ENCODE measurements at places on chromosomes 3 and 15. TPM values are rescaled to one million over a fixed set of nuclear protein-coding genes. Genes with fewer than 3 reads are reported as not detected.

The PIERCE2 gene
- 0.85 TPM for total RNA-seq

- DNase-seq: no peak
Measured at GRCh38 chr3:86929046-86929445, 61.9 kb downstream of the VGLL3 start.

GRCh38 chr3:108106449-108106848 is 15.6 kb upstream of the CD47 start:
- DNase-seq: no peak

- no peak for DNase-seq
Measured at GRCh38 chr3:98903705-98904481, 2.4 kb upstream of the DCBLD2 start.

The UNC13C gene
- not detected for total RNA-seq

DNA sequence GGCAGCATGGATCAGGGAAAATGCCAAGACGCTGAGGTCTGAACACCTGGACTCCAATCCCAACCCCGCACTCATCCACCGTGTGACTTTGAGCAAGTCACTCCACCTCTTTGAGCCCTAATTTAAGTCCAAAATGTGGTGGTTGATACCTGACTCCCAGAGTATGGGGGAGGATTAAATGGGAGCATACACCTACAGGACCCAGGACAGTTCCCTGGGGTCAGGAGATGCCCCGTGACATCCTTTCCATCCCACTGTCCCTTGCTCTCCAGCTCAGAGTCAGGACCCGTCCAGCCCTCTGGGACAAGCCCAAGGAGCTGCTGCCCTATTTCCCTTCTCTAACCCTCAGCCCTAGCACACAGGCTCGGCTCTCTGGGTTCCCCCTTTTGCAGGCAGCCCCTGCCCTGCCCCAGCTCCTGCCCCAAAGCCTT is 276.4 kb downstream of the XXYLT1 start:
- DNase-seq: no peak

DNA sequence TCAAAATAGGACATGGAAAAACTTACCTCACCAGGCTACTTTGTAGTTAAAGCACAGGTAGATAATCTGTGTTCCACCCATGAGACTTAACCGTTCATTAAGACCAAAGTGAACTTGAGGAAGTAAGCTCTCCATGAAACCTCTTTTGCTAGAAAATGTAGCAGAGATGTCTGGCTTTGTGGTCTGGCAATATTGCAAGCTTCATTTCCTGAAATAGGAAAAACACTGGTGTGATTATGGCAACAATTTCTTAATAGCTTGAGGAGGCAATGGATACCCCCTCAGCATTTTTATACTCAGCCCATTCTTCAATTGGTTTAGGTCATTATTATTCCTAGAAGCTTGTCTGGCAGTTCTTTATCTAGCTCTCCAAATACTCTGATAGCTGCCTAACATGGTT is 957.3 kb downstream of the IGSF11 start:
- no peak for DNase-seq

DNA sequence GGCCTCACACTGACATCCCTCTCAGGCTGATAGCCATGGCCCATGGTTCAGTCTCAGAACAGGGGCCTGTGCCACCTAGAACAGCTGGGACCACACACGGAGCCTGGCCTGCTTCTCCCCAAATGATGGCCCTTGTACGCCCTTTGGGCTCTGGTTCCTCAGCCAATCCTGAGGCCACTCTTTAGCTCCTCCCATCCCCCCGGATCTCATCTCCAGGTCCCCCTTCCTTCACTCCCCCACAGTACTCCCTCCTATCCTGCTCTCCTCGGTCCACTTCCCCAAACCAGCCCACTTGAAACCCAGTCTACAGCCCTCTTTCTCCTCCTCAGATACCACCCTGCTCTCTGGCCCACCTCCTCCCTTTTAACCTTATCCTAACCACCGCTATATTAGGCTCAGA is 17.8 kb upstream of the ZFYVE19 start:
- no peak for DNase-seq

The GUCA1C gene
- not detected for total RNA-seq

The IMPG2 gene
- total RNA-seq: 0.85 TPM

GRCh38 chr3:168591587-168591986 is 495.9 kb upstream of the GOLIM4 start:
- DNase-seq: no peak

The ADAMTS17 gene
- total RNA-seq: 0.33 TPM

The SST gene
- total RNA-seq: not detected

The TJP1 gene
- 122 TPM for total RNA-seq

DNA sequence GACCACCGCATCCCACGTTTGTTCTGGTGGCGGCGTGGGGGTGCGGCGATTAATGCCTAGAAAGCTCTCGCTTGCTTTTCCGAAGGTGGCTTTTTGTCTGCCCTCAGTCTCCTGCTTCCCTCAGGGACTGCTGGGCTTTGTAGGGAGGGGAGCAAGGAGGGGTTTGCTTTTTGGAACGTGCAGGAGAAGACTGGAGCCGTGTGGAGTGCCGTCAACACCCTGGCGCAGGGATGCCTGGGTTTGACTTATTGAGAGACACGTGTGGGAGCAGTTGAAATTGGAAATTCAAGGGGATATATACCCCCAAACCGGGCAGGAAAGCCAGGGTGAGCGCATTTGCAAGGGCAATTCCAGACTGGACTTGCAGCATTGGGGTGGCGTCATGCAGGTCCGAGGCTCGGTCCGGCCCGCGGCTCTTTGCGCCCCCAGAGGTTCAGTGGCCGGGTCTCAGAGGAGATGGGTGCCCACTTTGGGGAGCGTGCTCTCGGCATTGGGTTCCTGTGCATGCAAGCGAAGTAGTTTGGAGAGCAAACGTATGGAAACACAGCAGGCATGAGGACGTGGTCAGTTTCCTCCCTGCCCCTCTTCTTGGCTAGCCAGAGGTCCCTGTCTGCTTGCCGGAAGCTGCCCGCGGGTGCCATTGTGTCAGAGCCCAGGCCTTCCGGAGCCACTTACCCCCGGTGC is 2.1 kb downstream of the EPHB1 start:
- peak; percentile 32 for DNase-seq

The PLIN1 gene
- under 0.01 TPM for total RNA-seq

GRCh38 chr15:26838742-26839460 is 28.0 kb upstream of the GABRA5 start:
- DNase-seq: no peak

The LYZL4 gene
- not detected for total RNA-seq

DNA sequence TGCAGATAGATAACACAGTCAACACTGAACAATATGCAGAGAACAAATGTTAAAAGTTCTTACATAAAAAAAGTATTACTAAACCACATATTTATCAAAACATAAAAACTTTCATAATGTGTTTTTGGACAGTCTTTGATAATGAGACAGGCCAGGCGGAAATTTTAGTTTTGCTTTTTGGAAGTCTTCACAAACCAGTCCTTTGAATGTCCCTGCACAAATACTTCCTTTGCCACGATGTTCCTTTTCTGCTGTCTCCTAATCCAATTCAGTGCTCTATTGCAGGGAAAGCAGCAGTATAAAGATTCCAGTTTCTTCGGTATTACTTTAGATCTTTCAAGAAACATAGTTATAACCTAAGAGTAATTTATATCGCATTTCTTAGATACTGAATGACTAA is 135.9 kb downstream of the TBL1XR1 start:
- DNase-seq: no peak

DNA sequence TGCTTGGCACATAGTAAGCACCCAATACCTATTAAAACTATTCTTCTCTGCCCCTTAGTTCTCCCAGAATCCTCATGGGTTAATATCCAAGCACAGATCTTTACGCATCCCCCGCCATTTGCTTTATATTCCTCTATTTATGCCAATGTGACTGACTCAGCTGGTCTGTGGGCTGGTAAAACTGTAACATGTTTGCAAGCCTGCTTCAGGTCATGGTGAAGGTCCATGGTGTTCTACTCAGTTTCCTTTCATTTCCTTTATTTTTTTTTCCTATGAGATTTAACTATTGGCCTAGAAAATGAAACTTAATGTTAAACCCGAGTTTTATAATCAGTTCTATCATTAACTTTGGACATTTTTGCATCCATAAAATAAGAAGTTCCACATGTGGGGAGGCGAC is 47.0 kb downstream of the FRMD4B start:
- no peak for DNase-seq

The CFAP91 gene
- total RNA-seq: 0.14 TPM

- DNase-seq: peak; percentile 28
Measured at GRCh38 chr15:33699691-33700447, 268.4 kb upstream of the CHRM5 start.

DNA sequence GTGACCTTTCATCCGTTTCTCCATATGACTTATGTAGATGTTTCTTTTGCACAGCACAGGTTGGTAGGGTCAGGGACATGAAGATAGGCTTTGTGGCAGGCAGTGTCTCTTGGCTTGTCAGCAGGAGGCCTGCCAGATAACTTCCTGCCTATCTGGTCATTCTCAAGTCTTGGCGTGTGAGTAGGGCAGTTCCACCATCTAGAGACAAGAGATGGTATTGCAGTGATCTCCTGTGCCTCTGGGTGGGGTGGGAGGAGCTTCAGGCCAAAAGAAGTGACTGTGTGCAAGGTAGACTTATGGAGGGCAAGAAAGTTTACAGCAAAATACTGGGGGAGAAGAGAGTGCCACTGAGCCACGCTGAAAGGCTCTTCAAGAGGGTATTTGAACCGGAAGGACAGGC is 11.0 kb downstream of the TEX264 start:
- peak; percentile 87 for DNase-seq

GRCh38 chr3:117843356-117843755 is 1133.8 kb downstream of the TUSC7 start:
- DNase-seq: no peak

The CILP gene
- total RNA-seq: not detected

GRCh38 chr15:82870727-82871320 is 61.4 kb downstream of the WHAMM start:
- DNase-seq: no peak

DNA sequence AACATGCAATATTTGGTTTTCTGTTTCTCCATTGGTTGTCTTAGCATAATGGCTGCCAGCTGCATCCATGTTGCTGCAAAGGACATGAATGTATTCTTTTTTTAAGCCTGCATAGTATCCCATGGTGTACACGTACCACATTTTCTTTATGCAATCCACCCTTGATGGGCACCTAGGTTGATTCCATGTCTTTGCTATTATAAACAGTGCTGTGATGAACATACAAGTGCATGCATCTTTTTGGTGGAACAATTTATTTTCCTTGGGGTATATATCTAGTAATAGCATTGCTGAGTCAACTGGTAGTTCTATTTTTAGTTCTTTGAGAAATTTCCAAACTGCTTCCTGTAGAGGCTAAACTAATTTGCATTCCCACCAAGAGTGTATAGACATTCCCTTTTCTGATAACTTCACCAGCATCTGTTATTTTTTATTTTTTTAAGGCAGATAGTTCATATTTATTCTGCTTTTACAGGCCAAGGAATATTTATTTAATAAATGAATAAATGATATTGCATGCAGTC is 62.4 kb upstream of the NPHP3 start:
- DNase-seq: no peak

The AEN gene
- total RNA-seq: 58.9 TPM

The CKMT1B gene
- not detected for total RNA-seq

DNA sequence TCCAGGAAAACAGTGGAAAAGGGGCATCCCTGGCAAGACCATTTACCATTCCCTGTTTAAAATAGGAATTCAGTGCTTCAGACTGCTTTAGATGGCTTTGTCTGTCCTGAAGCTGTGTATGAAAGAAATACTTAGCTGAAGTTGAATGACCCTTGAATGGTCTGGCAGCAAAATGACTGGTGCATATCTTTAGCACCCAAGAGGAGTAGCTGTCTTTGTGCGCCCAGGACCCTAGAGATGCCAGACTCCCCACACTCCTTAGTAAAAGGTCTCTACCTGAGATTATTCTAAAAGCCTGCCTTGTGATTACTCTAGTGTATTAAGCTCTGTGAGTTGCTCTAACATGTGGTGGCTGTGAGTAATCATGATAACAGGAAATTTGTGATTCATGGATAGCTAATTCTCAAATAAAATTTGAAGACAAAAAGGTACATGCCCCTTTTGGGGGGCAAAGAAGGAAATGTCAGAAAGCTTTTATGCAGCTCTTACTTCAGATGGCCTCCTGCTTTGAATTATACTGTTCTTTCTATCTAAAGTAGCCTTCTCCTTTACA is 3.2 kb downstream of the MAPKBP1 start:
- DNase-seq: peak; percentile 66

DNA sequence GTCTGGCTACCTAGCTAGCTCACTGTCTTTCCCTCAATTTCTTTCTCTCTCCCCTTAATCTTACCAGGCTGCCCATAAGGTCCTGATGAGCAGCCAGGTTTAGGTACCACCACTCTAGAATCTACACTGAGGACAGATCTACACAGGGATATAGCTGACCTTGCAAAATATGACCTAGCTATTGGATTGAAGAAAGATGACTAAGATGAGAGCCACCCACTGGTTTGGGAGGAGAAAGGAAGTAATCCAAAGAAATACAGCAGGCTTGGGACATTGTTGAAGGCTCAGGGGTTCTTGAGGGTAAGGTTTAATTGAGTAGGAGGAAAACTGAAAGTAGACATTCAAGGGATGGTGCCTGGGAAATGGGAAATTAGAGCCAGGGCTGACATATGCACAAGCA is 142.0 kb upstream of the TMC3 start:
- peak; percentile 42 for DNase-seq

DNA sequence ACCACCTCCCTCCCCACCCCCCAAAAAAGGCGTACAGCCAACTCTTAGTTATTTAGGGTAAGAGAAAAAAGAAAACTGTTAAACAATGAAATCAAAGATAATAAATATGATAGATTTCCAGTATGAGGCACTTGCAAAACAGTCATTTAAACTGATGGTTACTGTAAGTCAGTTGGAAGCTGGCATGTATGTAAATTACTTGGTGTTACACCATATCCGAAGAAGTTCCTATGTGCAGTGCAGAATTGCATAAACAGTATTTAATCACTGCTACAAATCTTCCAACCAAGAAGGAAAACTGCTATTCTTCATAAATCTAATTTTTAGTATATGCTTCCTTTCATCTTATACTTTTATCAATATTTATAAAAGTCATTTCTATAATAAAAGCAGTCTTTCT is 62.0 kb downstream of the LEO1 start:
- DNase-seq: no peak

The FSTL1 gene
- 524 TPM for total RNA-seq

DNA sequence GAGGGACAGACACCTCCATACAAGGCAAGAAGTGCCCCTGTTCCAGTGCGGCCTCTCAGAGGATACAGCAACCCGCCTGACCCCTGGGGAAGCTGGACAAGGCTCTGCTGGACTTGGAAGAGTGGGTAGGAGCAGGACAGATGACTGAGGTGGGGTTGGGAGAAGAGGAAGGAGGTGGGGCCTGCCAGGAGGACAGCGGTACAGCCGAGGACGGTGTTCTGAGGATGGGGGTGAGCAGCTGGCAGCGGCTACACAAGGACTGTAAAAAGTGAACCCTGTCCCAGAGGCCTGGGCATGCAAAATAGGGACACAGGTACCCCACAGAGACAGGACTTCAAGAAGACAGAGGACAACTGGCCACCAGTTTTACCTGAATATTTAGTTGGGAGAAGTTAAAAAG is 23.5 kb upstream of the ELP6 start:
- no peak for DNase-seq

DNA sequence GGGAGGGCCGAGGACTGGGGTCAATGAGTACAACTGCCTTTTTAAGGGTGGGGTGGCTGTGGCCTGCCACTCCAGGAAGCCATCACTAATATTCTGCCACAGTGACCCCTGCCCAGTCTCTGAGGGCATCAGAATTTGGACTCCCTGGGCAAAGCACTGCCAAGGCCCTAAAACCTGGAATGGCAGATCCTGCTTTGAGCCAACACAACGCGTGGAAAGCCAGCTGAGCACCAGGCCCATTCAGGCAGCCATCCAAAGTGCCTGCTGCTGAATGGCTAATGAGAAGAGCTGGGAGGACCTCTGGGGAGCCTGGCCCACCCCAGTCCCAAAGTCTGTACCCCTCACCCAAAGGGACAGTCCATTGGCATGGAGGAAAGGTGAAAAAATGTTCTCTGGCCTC is 5.0 kb downstream of the TWF2 start:
- DNase-seq: no peak
